Lung (tissue), 17 donors: ENCODE measurements at places on chromosomes 3 and 15. TPM values are rescaled to one million over a fixed set of nuclear protein-coding genes. Genes with fewer than 3 reads are reported as not detected.

- H3K4me1 ChIP-seq = no peaks in the 10 kb centered on the region
- H3K27ac ChIP-seq = no peak overlapping the region
- H3K36me3 ChIP-seq = no peaks in the 10 kb centered on the region
- peak; percentile 24 for DNase-seq
- H3K27me3 ChIP-seq = no peaks in the 10 kb centered on the region
- H3K4me3 ChIP-seq = no peak overlapping the region
Observed at GRCh38 chr3:165254812-165255211, 58.6 kb upstream of the SLITRK3 start.

DNA sequence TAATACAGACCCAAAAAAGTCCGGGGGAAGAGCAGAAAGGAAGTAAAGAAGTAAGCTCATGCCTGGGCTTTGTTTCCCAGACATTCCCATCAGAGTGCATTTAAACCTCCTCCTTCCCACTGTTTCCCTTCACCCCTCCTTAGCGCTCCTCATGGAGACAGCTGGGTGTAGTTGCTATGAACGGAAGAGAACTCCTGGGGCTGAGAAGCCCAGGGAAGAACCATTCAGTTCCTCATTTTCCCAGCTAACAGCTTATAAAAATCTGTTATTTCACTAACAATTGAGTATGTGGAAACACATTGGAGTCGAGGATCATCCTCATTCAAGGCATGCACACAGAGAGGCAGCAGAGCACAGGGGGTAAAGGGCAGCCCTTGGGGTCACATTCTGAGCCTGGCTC lies 299.3 kb downstream of the SHQ1 start:
- no peaks in the 10 kb centered on the region for H3K36me3 ChIP-seq
- no peak overlapping the region for H3K27ac ChIP-seq
- no peaks in the 10 kb centered on the region for H3K4me1 ChIP-seq
- DNase-seq = no peak
- H3K4me3 ChIP-seq = no peak overlapping the region
- H3K27me3 ChIP-seq = no peaks in the 10 kb centered on the region

DNA sequence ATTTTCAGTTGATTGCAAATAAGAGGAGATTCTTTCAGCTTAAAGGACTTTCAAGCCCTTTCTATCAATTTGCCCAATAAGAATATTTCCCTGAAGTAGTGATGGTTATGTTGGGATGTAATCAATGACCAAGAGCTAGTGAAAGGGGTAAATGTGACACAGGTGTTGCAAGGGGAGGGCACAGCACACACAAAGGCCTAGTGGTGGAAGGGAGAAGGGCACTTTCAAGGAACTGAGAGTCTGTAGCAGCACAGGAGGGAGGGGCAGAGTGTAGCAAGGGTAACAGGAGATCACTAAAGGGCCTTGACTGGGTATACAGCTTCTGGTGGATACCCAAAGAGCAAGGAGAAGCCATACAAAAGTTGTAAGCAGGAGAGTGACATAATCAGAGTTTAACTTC lies 217.8 kb upstream of the ARHGEF26 start:
- no peak overlapping the region for H3K4me3 ChIP-seq
- H3K27ac ChIP-seq = no peak overlapping the region
- no peak for DNase-seq
- no peaks in the 10 kb centered on the region for H3K27me3 ChIP-seq

DNA sequence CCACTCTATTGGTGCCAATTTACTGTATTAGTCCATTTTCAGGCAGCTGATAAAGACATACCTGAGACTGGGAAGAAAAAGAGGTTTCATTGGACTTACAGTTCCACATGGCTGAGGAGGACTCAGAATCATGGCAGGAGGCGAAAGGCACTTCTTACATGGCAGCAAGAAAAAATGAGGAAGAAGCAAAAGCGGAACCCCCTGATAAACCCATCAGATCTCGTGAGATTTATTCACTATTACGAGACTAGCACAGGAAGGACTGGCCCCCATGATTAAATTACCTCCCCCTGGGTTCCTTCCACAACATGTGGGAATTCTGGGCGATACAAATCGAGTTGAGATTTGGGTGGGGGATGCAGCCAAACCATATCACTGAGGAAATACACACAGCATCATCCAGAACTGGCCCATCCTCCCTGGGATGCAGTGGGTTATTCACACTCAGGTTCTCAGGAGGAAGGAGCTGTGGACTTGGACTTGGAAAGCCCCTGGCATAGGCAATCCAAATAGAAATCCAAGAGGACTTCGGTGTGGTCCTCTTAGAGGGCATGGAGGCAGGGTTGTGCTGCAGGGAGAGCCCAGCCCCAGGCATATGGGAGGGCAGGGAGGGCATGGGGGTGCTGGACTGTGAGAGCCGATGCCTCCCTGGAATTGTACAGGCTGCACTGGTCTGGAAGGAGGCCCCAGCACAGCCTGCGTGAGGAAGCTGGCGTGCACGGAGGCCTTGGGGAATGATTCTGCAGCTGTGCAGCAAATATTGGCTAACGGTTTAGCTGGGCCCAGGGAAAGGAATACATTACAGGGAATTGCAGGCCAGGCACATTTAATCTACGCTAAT lies 62.9 kb downstream of the EFCAB12 start:
- no peaks in the 10 kb centered on the region for H3K4me1 ChIP-seq
- no peaks in the 10 kb centered on the region for H3K27me3 ChIP-seq
- no peak for DNase-seq
- no peaks in the 10 kb centered on the region for H3K36me3 ChIP-seq
- no peak overlapping the region for H3K4me3 ChIP-seq

- no peaks in the 10 kb centered on the region for H3K27me3 ChIP-seq
- no peak overlapping the region for H3K4me3 ChIP-seq
- peak; percentile 46 for DNase-seq
- peaks cover 3% of the 10 kb centered on the region for H3K4me1 ChIP-seq
- H3K36me3 ChIP-seq = no peaks in the 10 kb centered on the region
Observed at GRCh38 chr3:13638927-13639326, 90.0 kb downstream of the FBLN2 start.

The CTXN2 gene
- not detected for total RNA-seq

The SLCO2A1 gene
- total RNA-seq = 131 TPM
